ENCODE measurements at places on chromosomes 12 and 14.

DNA sequence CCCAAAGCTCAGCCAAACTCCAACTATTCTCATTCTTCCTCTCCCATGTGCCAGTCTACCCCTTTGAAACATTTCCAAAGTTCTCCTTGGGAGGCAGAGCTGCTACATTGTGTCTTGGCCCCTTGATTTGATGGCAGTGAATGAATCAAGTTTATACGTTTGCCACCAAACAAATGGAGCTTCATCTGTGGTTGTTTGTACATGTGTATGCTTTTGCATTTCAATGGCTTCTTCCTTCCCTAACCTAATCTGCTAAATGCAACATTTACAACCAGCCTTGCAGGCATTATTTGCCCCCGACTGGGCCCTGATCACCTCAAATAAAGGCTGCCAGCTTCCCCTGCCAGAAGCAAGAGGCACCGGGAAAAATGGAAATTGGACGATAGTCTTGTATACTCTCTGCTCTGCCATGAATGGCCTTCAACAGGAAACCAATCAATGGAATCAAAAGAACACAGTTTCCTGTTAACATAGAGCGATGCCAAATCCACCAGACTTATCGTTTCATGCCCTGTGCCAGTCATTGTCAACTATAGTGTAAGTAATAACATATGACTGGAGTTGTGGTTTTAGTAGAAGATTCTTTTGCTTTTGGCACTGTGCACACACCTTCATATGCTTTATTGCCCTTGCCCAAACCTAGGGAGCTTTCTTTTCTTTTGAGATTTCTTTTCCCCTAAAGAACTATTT, 97.8 kb downstream of the TMEM30B start:
- DNase-seq: no peak

GRCh38 chr12:3437986-3438385, 53.0 kb upstream of the PRMT8 start:
- no peak for DNase-seq

DNA sequence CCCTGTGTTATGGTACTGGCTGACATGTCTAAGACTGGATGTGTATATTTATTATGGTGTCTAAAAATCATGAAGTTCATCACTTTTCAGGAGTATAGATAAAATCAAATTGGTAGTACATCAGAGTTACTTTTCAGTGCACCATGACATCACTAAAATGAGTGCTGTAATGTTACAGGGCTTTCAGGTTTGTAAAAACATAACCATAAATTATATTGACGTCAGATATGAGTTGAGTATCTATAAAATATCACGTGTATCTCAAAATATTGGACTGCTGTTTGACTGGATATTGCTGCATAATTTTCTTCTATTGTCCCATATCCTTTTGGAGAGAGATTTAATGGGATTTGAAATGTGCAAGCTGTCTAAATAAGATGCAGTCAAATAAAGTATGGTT, 22.0 kb downstream of the NAA30 start:
- no peak for DNase-seq

GRCh38 chr12:96510306-96510764, 21.0 kb downstream of the CFAP54 start:
- DNase-seq: no peak

- no peak for DNase-seq
These were observed 102.3 kb downstream of the DAD1 start for GRCh38 chr14:22486675-22487074.

GRCh38 chr12:118311666-118312065, 61.0 kb downstream of the TAOK3 start:
- DNase-seq: no peak

DNA sequence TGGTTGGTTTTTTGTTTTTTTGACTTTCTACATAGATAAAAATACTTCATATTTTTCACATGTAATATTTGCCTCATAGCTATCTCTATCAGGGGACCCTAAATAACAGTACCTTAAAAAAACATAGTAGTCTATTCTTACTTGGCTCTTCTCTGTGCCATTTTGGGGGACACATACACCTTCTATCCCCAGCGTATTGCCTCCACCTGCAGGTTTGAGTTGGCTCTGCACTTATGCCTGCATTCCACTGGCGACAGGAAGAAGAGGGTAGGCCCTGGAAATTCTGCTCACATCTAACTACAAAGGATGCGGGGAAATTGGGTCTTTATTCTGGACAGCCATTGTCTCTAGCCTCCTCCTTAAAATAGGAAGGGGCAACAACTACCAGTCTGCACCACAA, 13.8 kb upstream of the IFI27L2 start:
- DNase-seq: no peak

GRCh38 chr14:51097287-51097686, 2.4 kb upstream of the TRIM9 start:
- DNase-seq: no peak

DNA sequence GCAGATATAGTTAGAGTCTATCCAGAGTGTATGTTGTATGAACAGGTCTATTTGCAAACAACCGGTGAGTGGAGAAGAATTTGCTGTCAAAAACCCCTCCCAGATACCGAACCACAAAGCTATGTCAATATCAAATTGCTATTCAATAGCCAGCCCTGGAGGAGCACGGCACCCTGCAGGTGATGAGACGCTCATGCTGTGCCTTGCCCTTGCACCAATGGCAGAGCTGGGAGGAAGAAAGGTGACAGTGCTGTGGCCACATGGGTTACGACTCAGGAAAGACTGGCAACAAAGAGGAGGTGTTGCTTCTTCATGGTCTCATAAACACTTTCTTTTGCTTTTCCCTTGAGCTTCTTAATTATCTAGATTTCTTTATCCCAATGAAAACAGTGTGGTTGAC, 55.7 kb downstream of the PAX9 start:
- DNase-seq: no peak

GRCh38 chr12:26853303-26854030, 20.5 kb upstream of the ITPR2 start:
- DNase-seq: peak; percentile 74

GRCh38 chr12:4595881-4596280, 33.9 kb downstream of the DYRK4 start:
- no peak for DNase-seq

- no peak for DNase-seq
These were observed 80.8 kb upstream of the PPP1R12A start for GRCh38 chr12:80015660-80016059.

DNA sequence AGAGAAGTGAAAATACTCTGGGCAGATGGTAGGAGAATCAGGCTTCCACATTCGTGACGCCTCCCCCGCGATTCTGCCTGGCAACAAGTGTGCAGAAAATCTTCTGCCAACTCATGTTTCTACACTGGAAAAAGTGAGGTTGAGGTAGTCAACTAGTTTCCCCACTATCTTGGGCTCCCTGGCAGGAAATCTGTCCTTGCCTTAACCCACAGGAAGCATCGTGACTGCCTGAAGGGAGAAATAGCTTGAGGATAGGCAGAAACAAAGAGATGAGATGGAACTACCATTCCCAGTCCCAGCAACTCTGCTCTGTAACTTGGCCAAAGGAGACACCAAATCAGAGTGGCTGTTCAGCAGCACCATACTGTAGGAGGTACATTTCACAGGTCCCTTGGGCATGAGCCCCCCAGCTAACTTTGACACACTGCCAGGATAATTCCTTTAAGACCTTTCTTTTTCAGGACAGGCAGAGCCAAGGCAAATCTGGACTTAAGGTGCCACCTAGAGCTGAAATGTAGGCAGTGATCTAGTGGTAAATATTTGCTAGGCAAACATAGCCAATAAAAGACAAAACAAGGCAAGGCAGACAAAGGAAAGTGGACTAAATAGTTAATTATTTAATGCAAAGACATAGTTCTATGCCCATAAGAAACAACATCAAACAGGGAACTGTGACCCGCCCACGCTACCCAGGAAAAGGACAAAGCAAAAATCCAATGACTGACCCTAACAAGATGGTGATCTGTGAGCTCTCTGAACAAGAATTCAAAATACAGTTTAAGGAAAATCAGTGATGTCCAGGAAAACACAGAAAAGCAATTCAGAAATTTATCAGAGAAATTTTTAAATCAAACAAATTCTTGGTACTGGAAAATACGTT, 205.1 kb downstream of the PTPRO start:
- no peak for DNase-seq

- DNase-seq: no peak
These were observed 60.5 kb upstream of the LRIG3 start for GRCh38 chr12:58980768-58981167.

GRCh38 chr12:40202095-40203059, 22.4 kb upstream of the LRRK2 start:
- no peak for DNase-seq

Data from CD4-positive, alpha-beta T cell treated with Interleukin-1 beta for 1 hour (primary cell).